ENCODE measurements at places on chromosomes 5 and 9.

- DNase-seq = no peak
Observed at GRCh38 chr5:60349891-60350415, 350.0 kb downstream of the DEPDC1B start.

DNA sequence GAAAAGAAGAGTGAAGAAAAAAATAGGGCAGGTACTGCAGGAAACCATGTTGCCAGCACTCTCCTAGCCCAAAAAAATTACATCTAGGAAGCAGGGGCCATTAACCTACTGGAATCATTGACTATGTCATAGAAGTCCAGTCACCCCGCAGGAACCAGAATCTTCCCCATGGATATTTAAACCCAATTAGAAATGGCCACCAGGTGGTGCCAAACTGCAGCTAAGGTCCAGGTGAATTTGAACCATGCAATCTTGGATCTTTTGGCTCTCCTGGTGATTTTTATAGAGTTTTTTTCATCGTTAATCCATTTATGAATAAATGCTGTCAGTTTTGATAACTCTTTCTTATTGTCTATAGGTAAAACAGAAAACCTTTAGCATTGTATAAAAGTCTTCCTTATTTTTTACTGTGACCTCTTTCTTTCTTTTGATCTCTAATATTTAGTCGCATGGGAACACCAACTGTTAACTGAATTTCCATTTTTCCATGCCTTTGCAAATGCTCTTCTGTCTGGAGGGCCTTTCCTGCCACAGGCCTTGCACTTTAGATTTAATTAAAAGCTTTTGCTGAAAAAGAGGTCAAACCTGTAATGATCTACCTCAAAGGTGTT is 147.5 kb upstream of the FGF10 start:
- DNase-seq = no peak

DNA sequence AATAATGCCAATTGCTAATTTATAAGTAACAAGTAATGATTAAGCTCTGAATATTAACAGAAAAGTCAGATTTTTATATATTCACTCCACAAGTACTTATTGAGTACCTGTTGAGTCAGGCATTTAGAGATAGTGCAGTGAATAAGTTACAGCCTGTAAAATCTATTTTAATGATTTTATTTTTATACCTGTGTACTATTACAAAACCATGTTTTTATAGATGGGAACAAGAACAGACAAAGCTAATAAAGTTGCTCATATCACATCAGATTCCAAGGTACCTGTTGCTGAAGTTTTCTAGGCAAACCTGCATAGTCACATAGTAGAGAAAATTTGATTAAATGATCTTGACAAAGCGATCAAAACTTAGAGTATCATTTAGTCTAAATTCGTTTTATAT is 623.7 kb downstream of the EFNA5 start:
- no peak for DNase-seq

GRCh38 chr9:100595391-100596199 is 17.7 kb downstream of the CAVIN4 start:
- no peak for DNase-seq

- DNase-seq = no peak
Observed at GRCh38 chr5:169974121-169974770, 6.0 kb downstream of the INSYN2B start.

DNA sequence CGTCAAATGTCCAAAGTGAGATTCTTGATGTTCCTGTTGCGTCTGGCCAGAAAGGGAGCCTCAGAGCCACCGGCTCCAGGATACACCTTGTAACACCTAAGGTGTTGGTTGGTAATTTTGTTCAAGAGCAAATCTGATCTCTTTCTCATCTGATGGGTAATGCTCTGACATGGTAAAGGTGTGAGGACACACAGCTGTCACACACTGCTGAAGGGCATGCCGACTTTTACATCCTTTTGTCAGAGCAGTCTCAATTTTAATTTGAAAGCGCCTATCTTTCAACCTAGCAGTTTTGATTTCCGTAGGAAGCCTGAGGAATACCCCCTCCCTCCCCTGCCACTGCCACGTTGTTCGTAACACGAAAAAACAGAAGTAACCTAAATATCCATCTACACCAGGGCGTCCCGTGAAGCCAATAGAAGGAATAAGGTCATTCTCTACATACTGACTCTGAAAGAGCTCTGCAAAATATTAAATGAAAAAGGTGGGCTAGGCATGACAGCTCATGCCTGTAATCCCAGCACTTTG is 57.4 kb downstream of the TSTD2 start:
- no peak for DNase-seq

GRCh38 chr5:173304591-173304988 is 23.6 kb downstream of the STC2 start:
- no peak for DNase-seq

- no peak for DNase-seq
Observed at GRCh38 chr5:115190388-115190787, 20.7 kb upstream of the TRIM36 start.

DNA sequence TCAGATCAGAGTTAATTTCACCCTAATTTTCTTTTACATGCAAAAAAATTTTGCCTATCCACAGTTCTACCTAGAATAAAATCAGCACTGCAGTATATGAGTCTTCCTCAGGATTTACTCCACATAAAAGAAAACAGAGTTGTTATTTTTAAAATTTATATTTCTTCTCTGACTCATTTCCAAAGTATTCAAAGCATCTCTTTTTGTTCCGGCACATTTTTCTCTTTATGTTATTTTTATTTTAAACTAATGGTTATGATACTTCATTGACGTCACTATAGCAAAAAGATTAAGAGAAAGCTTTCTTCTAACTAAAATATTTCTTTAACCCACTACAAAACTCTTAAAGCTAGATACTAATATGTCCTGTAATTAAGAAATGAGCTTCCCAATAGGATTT is 590.4 kb downstream of the PRELID2 start:
- DNase-seq = no peak

DNA sequence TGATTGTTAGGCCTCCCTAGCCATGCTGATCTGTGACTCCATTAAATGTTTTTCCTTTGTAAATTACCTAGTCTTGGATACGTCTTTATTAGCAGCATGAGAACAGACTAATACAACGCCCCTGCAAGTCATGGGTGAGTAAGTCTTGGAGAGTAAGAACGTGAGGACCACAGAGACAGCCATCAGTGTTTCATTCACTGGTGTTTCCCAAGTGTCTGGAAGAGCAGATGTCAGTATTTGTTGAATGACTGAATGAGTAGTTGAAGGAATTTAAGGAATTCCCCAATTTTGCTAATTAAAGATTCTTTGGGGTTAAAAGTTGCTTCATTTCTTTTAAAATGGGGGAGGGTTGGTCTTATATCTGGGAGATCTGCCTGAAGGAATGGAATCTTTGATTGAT is 178.8 kb downstream of the TRIO start:
- DNase-seq = no peak

DNA sequence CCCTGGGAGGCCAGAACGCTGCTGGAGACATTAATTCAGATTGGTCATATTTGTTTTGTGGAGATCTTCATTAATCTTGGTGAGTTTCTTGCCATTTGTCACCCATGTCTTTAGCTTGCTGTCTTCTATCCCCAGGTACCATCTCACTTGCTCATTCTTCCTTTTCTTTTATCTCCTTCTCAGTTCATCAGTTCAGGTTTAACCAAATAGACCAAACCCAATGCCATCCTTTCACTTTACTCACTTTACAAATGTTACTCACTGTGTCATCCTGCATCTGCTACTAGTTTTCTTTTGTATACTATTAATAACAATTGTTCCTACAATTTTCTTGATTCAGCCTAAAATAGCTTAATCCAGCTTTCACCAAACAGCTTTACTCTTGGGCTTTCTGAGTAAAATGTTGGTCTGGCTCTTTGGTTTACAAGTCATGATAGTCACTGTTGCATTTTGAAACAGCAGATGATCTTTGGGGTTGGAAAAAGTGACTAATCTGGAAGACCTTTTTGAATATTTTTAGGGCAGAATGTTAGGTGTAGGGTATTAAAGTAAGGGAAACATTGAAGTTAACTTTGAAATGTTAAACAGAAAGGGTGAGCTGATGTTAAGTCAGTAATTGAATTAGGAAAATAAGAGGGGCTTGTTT is 246.9 kb downstream of the ZSWIM6 start:
- no peak for DNase-seq

GRCh38 chr5:137668637-137669036 is 67.3 kb downstream of the KLHL3 start:
- no peak for DNase-seq

DNA sequence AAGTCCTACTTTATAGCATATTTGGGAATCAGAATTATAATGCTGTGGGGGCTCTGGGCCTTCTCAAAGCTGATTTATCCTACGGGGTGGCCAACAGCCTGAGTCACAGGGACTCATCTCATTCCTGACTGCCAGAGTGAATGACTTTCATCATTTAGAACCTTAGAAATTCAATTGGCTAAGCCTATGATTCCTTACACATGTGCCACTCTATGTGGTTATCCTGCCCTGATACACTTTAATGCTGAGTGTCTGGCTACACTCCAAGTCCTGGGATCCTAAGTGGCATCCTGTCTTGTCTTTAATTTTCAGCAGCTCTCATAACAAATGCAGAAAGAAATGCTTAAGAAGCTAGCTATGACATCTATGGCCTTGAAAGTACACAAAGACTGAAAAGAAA is 75.2 kb upstream of the FREM1 start:
- no peak for DNase-seq

DNA sequence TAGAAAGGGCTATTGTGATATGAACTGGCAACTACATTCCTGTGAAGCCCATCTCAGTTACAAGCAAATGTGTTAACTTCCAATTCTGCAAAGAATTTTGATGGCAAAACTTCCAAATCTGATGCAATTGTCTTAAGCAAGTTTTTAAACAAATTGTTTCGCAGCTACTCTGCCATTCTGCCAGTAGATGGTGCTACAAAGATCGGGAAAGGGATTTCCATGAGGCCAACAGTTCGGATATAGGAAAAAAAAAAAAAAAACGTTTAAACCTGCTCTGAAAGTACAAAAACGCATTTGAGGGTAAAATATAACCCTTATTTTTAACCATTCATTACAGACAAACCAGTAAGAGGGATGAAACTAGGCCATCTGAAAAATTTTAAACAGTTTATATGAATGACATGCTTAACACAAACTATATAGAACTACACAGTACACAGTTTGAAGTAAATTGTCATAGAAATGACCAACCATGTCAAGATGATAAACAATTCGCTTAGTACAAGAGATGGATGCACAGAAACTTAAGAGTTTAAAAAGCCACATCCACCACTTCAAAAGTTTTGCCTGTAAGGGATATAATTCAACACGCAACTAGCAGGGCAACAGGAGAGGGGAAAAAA is 2.2 kb downstream of the HNRNPA0 start:
- no peak for DNase-seq

- no peak for DNase-seq
Observed at GRCh38 chr5:59587489-59588337, 305.8 kb downstream of the PDE4D start.

DNA sequence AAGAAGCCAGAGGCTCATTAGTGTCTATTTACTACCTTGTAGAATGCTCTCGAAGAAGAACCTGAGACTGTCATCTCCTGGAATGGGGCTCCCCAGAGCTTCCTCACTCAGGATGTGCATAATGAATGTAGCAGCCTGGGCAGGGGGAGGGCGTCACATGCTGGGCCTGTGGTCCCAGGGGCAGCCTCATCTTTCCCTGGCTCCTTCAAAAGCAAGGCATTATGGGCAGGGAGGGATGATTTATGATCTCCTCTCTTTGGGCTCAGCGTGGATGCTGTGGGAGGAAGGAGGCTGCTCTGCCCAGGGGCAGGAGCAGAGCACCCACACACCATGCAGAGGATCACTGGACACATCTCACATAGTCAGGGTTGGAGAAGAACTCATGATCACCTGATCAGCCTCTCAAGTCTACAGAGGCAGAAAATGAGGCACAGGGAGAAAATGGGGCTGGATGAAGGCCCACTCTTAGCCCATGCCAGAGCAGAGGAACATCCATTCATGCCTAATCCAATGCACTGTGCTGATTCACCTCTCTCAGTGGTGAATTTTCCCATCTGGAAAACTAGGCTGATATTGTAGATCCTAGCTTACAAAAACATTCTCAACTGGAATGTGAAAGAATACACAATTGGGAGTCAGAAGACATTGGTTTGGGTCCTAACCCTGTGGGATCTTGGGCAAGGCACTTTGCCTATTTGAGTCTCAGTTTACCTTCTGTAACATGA is 173.7 kb downstream of the CARTPT start:
- no peak for DNase-seq

DNA sequence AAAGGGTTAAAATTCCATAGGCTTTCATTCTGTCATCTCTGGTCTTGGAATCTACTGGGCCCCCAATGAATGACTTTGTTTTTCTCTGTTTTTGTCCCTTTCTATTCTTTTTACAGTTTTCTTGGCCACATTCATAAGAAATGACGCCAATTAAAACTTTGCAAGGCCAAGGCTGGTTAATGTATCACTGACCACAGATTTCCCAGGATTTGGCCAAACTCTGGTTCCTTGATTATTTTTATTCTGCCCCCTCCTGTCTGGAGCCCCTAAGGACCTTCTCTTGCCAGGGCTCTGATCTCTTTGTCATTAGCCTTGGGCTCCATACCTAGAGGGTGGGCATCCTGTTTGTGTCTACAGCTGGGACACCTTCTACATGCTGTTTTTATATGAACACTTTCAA is 388.9 kb upstream of the PAPPA start:
- no peak for DNase-seq

DNA sequence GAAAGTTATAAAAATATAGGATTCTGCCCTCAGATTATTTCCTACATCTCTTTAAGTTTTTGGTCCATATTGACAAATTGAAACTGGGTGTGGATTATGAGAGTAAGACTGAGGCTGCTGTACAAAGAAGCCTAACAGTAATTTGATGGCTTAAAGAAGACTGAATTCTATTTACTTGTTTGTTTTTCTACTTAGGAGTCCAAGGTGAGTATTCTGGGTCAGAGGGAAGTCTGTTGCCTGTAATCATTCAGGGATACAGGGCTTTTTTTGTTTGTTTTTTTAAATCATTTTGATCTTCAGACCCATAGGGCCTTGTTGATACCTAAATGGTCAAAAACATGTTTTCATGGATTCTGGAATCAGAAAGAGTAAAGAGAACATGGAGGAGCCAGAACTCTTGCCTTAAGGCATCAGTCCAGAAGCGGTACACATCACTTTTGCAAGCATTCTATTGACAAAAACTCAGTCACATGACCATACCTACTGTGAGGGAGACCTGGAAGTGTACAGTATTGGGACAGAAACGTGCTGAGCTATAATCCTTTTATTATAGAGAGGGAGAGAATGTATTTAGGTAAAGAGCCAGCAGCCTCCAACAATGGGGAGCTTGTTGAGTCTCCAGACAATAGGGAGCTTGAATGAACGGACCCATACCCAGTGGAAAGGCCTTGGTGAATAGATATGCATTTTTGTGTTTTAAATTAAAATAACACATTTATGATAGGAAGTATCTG is 102.7 kb downstream of the LRRC70 start:
- DNase-seq = no peak

- no peak for DNase-seq
Observed at GRCh38 chr5:172920447-172920849, 38.8 kb upstream of the RPL26L1 start.

GRCh38 chr9:114301798-114302565 is 20.9 kb upstream of the ORM1 start:
- no peak for DNase-seq

DNA sequence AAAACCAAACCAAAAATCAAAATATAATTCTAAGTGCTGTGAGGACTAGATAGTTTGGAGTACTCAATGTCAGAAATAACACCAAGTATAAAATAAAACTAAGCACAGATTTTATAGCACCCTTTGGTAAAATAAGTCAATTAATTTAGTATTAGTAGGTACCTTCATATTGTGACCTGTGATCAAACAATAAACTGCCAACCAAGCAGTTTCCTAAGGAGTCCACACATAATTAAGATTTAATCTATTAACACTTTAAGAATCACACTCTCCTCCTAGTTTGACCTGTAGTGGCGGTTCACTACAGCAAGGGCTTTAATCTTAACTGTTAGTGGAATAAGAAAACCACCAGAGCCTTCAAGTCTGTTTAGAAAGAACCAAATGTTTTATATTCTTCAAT is 2.8 kb downstream of the HNRNPK start:
- no peak for DNase-seq

Data from stimulated activated naive B cell treated with anti-CD40 and anti-IgM and Interleukin-4, amounts not matched to agents 10 μg/mL and 1 μg/mL and 100 μg/mL, for 72 hours (primary cell).